Foreskin melanocyte (primary cell): ENCODE measurements at places on chromosomes 1 and 21.

DNA sequence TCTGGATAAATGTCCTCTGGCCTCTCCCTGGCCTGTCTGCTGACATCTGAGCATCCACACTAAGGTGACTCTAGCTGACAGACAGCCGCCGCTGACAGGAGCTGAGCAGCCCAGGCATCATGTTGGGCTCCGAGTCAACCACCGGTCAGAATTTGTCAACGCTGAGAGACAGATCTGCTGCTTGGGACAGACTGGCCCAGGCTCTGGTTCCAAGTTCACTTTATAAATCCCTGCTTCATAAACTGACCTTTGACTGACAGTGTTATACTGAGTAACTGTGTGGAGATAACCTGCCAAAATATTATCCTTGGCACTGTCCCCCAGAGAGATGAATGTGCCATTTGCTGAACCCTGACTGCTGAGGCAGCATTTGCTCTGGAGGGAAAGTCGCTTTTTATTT, 616.7 kb downstream of the NPHP4 start:
- DNase-seq: no peak

GRCh38 chr1:109277434-109278204, 5.3 kb downstream of the PSRC1 start:
- peak; percentile 64 for DNase-seq

- peak; percentile 32 for DNase-seq
Observed at GRCh38 chr1:231315887-231316286, 21.8 kb downstream of the EXOC8 start.

GRCh38 chr1:60342569-60342968, 269.0 kb upstream of the C1orf87 start:
- no peak for DNase-seq

GRCh38 chr1:4510276-4510691, 144.1 kb upstream of the AJAP1 start:
- DNase-seq: no peak

DNA sequence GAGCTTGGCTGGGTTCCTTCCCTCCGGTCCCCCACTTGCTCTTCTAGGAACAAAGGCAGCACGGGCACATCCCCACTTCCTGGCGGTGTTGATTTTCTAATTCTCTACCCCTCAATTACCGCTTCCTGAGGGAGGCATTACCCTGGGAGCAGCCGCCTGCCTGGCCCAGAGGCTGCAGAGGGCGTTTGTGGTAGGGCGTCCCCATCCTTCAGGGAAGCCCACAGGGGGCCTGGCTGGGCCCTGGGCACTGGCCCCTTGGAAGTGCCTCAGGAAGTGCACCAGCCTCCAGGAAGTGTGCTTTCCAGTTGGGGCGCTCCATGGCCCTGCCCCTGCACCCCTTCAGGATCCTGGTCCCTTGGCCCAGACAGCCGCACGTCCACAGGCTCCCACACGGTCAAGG, 42.1 kb upstream of the CASZ1 start:
- no peak for DNase-seq

DNA sequence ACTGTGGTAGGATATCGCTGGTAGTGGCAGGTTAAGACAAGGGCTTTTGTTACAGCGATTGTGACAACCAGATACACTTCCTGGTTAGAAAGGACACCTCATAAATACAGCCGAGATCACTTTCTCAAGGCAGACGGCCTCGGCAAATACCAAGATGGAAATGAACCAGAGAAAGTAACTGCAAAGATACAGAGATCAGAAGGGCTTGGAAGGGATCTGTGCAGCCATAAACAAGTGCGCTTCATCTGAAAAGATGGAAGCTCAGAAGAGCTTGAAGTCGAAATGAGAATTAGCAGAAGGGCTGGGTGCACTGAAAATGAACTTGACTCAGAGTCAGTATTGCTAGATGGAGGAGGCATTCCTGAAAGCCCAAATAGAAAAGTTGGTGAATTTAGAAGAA, 7.1 kb downstream of the DHRS3 start:
- DNase-seq: no peak

GRCh38 chr21:45309069-45309986, 21.6 kb upstream of the POFUT2 start:
- peak; percentile 63 for DNase-seq

- DNase-seq: no peak
Observed at GRCh38 chr1:26894263-26894662, 4.2 kb upstream of the GPN2 start.

GRCh38 chr21:38839328-38840286, 33.9 kb downstream of the ETS2 start:
- no peak for DNase-seq

- DNase-seq: no peak
Observed at GRCh38 chr1:153646672-153647345, 11.7 kb upstream of the SNAPIN start.
